ENCODE measurements at places on chromosomes 2 and 18.

GRCh38 chr18:8744038-8744437 is 38.7 kb downstream of the MTCL1 start:
- no peak for DNase-seq

DNA sequence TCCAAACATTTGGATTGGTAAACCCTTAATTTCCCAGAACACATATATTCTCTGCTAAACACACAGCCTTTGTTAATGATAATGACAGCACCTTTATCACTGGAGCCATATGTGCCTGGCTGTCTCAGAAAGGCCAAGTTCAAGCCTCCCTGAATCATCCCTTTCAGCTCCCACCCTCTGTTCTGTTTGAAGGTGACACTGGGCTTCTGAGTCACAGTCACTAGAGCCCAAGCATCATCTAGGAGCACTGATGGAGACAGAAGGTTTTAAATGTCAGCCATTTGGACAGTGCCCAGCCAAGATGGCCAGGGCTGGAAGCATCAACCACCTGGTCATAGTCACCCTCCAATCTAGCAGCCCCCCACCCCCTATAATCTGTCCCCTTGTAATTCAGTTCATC is 80.6 kb downstream of the NRP2 start:
- DNase-seq = no peak

GRCh38 chr2:23399674-23400261 is 14.8 kb downstream of the KLHL29 start:
- DNase-seq = no peak

DNA sequence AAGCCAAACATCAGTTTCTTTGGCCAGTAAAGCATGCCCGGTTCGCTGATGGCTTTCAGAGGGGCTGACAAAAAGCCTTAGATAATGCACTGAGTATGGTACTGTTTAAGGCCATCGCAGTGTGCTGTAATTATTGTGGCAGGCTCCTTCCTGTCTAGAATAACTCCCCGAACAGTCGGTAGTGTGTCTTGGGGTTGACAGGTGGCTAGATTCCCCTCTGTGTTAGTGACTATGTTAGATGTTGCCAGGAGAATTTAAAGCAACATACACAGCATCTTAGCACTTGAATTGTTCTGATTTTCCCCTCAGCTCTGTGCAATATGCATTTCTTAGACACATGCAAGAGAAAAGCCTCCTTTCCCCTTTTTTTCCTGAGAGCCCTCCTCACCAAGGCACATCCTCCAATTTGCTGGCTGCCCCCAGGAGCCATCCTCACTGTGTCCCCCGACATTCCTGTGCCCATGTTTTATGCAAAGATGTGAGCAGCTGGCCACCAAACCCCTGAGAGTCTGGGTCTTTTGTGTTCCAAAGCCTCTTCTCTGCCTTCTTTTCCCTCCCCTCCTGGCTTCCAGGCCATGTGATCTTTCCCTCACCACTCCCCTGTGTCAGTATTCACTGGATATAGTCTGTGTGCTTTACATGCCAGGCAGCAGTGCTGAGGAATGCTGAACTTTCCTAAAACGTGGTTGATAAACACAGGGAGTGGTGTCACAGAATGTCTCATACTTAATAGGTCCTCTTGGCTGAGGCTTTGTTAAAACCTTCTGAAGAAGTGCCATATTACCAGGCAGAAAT is 331.5 kb downstream of the HRH4 start:
- DNase-seq = no peak

- no peak for DNase-seq
These were observed 46.3 kb upstream of the RALBP1 start for GRCh38 chr18:9428862-9429661.

- no peak for DNase-seq
These were observed 327.1 kb upstream of the CDH19 start for GRCh38 chr18:66931010-66931409.

DNA sequence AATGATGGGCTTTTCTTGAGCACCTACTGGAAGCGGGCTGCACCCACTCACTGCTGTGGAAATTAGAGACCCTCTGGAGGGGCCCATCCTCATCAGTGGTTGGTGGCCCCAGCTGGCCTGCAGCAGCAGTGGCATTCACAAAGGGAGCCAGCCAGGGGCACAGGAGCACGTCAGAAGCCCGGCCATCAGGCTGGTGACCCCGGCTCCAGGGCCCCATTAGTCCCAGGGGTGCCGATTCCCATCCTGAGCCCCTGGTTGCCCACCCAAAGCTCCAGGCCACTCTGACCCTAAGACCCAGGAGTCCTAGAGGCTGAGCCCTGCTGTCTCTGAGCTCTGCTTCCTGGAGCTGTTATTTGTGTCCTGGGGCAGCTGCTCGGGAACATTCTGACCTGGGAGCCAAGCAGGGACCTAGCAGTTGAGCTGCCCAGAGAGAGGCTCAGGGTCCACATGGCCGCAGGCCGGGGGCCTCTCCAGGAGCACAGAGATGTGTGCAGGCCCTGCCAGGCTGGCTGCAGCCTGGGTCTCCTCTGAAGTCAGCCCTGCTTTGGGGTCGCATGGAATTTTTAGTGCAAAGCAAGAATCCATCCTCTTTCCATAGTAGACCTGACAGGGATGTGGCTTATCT is 207.2 kb downstream of the KLHL29 start:
- DNase-seq = no peak

GRCh38 chr18:10546557-10547300 is 20.9 kb downstream of the NAPG start:
- no peak for DNase-seq

- no peak for DNase-seq
These were observed 1438.0 kb upstream of the ZEB2 start for GRCh38 chr2:145957929-145958328.

GRCh38 chr2:120552800-120553481 is 182.7 kb upstream of the GLI2 start:
- DNase-seq = no peak

GRCh38 chr2:217399291-217399690 is 539.4 kb upstream of the TNP1 start:
- DNase-seq = no peak

DNA sequence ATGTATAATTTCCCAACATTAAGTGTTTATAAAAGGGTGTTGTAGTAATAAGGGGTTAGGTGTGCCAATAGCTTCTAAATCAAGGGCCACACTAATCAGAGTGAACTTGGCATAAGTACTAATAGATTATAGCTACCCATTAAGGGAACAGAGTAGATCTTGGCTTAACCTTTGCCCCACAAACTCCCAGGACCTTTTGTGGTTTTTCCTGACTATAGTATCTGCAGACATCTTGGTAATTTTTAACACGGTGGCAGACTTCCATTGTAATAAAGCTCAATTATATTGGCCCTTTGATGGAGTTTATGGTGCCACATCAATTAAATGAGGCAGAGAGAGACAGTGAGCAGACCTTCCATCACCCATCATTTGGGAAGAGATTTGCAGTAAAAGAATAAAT is 358.5 kb upstream of the HNRNPA3 start:
- no peak for DNase-seq

DNA sequence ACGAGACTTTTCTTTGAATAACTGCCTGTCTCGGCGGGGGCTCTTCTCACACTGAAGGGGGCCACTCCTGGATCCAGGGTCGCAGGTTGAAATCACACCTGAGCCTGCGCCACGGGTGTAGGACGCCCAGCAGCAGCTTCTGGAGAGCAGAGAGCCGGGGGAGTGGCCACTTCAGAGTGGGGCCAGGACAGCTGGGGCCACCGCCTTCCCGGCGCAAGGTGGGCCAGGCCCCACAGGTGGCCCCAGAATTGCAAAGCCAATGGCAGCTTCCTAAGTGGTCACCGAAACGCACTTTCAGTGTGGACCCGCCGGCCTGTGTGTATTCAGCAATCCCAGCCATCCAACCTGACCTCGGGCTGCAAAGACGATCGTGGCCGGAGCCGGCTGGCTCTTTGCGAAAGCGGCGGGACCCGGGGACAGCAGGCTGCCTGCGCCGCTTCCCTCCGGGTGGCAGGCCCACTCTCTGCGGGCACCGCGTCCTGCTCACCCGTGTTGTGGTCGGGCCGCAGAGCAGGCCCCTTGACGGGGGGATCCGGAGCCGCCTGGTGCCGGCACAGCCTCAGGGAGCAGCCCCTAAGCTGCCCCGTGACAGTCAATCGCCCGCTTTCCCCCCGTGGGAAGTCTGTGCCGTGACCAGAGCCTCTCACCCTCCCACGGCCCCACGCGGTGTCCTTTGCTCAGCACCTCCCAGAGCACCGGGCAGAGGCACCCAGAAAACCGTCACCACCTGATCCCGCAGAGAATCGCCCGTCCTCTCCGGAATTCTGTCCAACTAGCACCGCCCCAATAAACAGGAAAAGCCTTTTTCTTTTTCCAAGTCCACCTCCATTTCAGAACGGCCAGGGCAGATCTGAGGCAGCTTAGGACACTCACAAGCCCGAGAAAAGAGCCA is 144.7 kb downstream of the ZNF516 start:
- DNase-seq = no peak

GRCh38 chr2:219542931-219543595 is 546 bp downstream of the CHPF start:
- no peak for DNase-seq

DNA sequence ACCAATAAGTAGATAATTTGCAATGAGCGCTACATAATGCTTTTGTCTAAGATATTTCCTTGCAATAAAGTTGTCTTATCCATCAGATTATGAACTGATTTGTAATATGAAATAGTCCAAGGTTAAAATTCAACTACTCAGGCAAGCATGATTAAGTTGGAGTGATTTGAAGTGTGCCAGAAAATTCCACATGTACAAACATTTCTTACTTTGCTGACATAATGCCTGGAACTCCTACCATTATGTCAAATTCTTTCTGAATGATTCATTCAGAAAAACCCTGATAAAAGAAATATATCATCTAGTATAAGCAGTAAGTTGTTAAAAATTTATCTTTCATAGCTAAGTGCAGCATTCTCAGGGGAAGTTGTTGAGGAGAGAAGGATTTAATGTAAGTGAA is 87.3 kb downstream of the CBLN2 start:
- no peak for DNase-seq

GRCh38 chr2:128376241-128377041 is 57.8 kb upstream of the HS6ST1 start:
- no peak for DNase-seq

GRCh38 chr2:120984046-120984445 is 248.4 kb downstream of the GLI2 start:
- no peak for DNase-seq

DNA sequence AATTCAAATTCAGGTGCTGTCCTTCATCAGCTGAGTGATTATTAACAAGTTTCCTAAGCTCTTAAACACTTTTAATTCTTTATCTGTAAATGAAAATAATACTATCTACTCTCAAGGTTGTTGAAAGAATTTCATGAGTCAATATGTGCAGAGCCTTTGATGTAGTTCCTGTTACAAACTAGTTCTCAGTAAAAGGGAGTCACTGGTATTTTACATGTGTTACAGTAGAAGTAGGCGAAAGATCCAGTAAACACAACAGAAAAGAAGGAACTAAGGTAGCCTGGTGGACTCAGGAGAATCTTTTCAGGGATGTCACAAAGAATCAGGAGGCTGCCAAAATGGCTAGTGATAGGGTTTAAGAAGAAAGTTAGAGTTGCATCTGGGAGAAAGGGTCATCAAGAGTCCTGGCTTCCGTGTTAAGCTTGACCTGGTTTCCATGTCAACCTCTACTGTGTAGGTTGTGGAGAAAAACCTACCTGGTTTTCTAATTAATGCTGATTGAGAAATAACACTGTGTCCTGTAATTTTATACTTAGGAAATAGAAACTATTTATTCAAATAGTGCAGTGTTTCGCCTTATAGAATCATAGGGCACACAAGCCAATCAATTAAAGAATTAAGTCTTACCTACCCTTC is 58.3 kb upstream of the TRIB2 start:
- DNase-seq = no peak

DNA sequence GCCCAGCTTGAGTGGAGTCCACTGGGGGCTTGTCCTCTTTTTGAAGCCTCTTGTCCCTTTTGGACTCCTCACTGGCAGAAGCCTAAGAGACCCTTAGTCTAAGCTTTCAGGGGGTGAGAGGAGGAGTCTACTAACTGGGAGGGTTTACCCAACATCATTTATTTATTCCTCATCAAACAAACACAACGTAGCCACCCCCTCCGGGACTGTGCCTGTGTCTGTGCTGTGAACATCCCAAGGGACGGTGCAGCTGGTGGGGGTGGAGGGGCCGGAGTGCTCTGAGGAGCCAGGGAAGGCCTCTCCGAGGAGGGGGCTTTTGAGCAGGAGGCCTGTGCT is 42.7 kb upstream of the TAF1B start:
- no peak for DNase-seq

DNA sequence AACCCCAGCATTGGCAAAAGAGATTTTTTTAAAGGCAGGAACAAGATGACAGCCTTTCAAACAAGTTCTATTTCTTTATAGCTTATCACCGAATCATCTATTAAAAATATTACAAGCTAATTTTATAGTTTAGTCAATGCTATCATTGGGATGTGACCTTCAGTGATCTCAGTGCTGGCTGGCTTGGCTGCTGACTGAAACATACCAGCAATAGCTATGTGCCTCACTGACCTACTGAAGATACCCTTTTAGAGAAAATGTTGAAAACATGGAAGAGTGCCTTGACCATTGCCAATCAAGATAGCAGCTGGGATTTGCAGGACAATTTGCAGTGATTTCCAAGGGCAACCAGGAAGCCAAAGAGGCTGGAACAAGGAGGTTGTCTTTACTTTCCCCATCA is 44.0 kb downstream of the CSRNP3 start:
- DNase-seq = no peak

DNA sequence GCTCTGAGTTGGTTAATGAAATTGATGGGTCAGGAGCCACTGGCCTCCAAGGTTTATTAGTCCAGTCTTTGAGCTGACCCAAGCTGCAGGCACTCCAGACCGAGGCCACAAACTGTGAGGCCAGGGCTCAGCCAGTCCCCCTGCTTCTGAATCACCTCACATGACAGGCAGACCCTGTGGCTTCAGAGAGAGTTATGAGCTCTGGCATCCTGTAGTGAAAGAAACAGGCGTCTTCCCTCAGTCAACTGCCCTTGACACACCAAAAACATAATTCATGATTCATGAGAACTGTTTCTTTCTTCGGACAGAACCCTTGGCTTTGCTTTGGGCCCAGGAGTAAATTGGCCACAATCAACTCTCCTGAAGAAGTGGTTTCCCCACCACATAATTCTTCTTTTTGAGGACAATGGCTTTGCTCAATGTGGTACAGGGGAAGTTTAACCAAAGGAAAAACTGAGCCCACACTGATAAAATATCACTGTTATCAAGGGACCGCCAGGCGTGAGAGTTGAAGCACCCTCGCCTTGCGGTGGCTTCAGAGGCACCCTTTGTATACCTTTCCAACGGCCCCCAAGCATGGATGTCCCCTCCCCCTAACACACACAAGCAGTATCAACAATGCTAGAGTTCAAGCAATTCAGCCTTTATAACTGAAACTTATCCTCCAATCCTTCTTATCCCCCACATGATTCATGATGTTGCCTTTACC is 226.9 kb downstream of the CYRIA start:
- no peak for DNase-seq

Measured in NCI-H1436 (cell line).